ENCODE measurements at places on chromosomes 6 and 20.

GRCh38 chr20:51449498-51450220 lies 92.9 kb downstream of the NFATC2 start:
- DNase-seq, result no peak

DNA sequence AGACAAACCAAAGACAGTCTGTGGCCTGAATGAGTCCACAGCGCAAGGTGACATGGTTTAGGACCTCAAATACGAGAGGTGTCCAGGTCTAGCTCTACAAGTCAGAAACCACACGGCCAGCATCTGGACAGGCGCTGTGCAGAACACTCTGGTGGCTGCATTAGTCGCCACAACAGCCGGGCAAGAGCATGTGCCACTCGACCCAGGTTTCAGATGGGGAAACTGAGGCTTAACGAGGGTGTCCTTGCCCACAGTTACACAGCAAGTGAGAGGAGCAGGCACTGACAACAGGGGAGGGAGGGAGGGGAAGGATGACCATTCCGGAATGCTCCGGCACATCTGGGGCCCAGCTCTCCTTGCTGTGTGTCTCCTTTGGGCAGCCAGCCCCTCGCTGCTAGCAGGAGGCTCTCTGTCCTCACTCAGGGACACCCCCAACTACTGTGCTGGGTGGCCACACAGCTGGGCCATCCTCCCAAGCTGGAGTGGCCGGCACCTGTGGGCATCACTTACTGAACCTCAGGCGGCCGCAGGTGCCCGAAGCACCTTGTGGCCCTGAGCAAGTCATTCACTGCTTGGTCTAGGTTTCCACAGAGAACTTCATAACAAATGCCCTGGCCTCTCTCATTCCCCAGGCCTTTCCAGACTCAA lies 6.6 kb downstream of the DLL1 start:
- DNase-seq, result no peak

DNA sequence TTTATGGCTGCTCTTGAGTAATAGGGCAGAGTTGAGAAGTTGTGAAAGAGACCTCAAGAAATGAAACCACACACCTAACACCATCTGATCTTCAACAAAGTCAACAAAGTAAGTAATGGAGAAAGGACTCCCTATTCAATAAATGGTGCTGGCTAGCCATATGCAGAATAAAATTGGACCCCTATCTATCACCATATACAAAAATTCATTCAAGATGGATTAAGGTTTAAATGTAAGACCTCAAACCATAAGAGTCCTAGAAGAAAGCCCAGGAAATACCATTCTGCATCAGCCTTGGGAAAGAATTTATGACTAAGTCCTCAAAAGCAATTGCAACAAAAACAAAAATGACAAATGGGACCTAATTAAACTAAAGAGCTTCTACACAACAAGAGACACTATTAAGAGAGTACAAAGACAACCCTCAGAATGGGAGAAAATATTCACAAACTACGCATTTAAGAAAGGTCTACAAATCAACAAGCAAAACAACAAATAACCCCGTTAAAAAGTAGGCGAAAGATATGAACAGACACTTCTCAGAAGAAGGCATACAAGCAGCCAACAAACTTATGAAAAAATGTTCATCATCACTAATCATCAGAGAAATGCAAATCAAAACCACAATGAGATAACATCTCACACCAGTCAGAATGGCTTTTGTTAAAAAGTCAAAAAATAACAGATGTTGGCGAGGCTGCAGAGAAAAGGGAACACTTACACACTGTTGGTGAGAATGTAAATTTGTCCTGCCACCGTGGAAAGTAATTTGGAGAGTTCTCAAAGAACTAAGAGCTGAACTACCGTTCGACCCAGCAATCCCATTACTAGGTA lies 4.0 kb downstream of the MAP3K5 start:
- DNase-seq, result no peak

- DNase-seq, result no peak
Measured at GRCh38 chr6:12291839-12292604, 1.9 kb downstream of the EDN1 start.

DNA sequence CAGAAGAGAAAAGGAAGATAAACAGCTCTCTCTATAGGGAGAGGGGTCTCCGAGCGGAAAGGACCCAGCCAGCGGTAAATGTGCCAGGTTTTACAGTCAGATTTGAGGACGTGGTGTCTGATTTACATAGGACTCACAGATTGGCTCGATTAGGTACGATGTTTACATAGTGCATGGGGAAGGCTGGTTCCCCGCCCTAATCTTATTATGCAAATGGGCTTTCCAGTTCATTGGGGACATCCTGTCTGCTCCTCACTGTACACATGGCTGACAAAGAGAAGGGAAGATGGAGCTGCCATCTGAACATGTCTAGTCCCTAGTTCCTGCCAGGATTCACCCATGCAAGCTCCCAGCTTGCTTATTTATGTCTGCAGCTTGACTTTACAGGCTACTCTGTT lies 119.9 kb downstream of the RNF144B start:
- DNase-seq, result no peak

- DNase-seq, result no peak
Measured at GRCh38 chr6:56299916-56300315, 52.5 kb upstream of the COL21A1 start.

DNA sequence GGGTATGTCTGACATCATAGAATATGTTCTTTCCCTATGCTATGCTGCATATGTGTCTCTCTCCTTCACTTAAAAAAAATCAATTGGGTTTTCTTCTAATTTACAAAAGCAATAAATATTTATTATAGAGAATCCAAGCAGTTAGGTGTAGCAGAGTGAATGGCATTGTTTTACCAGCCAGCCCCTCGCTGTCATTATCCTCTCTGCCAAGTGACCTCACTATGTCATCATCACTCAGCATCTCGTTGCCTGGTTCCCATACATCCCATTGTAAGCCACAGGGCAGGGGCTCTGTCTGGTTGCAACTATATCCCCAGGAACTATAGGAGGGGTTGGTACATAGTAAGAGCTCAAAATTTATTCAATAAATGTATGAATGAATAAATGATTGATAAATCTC lies 31.3 kb downstream of the KIAA0319 start:
- no peak for DNase-seq

GRCh38 chr6:56594699-56595098 lies 48.0 kb downstream of the DST start:
- no peak for DNase-seq

- no peak for DNase-seq
Measured at GRCh38 chr6:84414531-84414930, 187.1 kb upstream of the CEP162 start.

- DNase-seq, result no peak
Measured at GRCh38 chr20:31537890-31538289, 23.6 kb downstream of the HM13 start.

- no peak for DNase-seq
Measured at GRCh38 chr20:251354-251753, 6.2 kb upstream of the DEFB132 start.

DNA sequence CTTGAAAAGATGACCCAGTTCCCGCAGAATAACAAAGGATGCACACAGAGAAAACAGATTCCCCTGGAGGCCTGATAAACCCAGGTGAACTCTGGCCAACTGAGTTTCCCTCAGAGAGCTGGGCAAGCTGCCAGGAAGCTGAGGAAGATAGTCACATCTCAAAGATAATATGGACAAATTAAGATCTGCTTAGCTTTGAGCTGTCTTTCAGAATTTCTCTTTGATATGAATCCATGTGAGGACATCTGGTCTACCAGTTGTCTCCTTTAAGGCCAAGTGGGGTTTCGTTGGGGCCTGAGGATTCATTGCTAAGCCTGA lies 59.5 kb downstream of the ID4 start:
- DNase-seq, result no peak

Measured in putamen (tissue), 1 donor.